Stimulated activated CD4-positive, alpha-beta T cell treated with anti-CD3 and anti-CD28 coated beads, Interleukin-1b, Interleukin-23, amount 100 ng/mL, for 4 hours (primary cell): ENCODE measurements at places on chromosomes 13 and 19.
A peak's percentile ranks its signal among the peaks of the same experiment; 100 is the strongest.

DNA sequence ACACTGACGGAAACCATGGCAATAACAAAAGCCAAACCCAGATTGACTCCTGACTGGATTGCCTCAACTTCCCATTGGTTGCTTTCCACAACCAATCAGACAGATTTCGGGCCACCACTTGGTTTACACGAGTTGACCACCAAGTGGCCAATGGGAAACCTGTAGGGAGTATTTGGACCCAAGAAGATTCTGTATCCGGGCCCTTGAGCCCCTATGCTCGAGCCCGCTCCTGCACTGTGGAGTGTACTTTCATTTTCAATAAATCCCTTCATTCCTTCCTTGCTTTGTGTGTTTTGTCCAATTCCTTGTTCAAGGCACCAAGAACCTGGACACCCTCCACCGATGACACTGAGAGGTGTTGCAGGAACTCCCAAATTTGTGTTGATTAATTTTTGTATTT lies 24.1 kb upstream of the URI1 start:
- DNase-seq: no peak

GRCh38 chr19:8004723-8005513 lies 523 bp downstream of the ELAVL1 start:
- no peak for DNase-seq

DNA sequence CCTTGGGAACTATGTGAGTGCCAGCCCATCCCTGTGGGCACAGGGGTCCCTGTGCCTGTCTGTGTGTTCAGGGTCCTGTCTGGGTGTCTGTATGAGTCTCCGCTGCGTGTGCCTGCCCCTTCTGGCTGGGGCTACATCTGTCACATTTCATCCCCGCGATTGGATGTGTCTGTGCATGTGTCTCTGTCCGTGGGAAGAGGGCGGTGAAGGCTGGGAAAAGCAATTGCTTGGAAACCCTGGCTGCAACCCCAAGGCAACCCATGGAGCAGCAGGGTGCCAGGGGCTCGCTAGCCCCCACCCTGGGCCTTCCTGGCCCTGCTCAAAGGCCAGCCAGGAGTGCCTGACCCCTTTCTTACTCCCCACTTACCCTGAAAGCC lies 1.4 kb downstream of the MAG start:
- no peak for DNase-seq

DNA sequence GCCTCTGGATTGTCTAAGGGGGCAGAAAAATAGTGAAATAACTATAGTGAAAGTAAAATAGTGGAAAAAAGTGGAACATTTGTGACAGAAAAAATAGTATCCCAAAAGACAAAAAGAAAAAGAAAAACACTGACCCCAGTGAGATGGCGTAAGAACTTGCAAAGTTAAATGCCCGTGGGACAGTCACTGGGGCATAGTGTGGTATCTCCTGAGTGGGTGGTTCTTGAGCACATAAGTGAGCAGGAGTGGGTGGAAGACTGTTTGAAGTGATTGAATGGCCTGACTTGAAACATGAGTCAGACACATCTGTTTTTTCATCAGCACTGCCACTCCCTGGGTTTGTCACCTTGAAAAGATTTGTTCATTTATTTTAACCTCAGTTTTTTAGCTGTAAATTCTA lies 2.5 kb downstream of the ZNF430 start:
- DNase-seq: no peak

DNA sequence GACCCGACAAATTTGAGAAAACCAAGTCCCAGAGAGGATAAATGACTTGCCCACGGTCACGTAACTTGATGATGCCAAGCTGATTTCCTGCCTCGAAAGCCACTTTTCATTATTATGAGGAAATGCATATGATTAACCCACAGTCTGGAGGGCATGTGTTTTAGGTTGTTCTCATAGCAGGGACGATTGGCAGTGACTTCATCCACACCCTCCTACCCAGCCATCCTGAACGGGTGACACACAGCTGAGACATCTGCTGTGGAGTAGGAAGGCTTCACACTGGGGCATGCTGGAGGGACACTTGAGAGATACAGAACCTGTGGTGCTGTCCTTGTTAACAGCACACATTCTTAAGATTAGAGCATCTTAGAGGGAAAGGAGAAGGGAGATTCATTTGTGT lies 65.4 kb upstream of the WDFY2 start:
- DNase-seq: no peak

GRCh38 chr13:71869274-71869673 lies 2.3 kb upstream of the DACH1 start:
- DNase-seq: no peak

DNA sequence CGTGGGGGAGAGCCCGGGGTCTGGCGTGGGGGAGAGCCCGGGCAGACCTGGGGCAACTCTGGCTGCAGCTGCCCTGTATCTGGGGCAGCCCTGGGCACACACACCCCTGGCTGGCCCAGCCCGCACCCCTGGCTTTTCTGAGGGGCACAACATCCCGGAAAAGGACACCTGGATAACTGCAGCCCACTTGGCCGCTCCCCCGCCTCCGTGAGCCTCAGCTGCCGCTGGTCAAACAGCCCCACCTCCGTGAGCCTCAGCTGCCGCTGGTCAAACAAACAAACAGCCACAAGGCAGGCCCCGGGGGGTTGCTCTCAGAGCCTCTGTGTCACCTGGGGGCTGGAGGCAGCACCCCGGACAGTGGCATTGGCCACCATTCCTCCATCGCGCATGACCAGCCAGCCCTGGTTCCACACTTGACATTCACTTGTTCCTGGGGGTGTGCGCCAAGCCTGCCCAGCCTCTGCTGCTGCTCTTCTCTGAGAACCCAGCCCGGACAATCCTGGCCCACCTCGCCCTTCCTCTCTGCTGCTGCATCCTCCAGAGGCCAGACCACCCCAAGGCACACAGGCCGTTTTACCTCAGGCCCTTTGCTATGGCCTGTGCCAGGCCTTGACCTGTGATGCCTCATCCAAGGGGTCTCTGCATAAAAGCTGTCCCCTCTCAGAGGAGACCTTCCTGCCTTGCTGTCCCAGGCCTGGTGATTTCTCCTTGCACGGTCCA lies 19.9 kb downstream of the CEBPG start:
- no peak for DNase-seq

GRCh38 chr13:84399320-84400085 lies 517.2 kb upstream of the SLITRK1 start:
- DNase-seq: no peak

GRCh38 chr13:105952233-105952972 lies 583.1 kb downstream of the EFNB2 start:
- no peak for DNase-seq

DNA sequence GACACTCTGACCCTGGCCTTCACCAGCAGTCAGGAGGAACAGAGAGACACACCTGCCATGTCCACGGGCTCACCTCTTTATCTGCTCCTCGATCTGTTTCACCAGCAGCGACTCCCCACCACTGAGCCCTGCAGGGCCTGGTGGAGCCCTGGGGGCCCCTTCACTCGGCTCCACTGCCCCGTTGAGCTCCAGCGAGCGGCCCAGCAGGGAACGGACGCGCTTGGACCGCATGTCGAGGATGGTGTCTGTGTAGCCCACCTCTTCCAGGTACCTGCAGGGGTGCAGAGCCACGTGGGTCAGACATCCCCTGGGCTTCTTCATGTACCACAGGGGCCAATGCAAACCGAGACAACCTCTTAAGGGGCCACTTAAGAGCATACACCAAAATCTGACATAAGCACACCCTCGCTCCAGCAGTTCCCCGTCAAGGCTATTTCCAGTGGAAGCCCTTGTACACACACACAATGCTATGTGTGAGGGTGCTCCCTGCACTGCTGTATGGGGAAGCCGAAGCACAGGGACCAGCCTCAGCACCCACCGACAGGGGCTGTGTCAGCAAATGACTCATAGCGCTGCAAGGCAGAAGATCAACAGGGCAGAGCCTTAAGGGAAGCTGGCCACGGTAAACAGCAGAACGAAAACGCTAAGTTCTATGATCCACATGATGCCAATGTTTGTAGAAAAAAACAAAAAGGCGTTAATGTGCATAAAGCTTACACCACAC lies 12.7 kb upstream of the FKRP start:
- DNase-seq: no peak

GRCh38 chr19:15330801-15331418 lies 1.4 kb downstream of the BRD4 start:
- DNase-seq: no peak

DNA sequence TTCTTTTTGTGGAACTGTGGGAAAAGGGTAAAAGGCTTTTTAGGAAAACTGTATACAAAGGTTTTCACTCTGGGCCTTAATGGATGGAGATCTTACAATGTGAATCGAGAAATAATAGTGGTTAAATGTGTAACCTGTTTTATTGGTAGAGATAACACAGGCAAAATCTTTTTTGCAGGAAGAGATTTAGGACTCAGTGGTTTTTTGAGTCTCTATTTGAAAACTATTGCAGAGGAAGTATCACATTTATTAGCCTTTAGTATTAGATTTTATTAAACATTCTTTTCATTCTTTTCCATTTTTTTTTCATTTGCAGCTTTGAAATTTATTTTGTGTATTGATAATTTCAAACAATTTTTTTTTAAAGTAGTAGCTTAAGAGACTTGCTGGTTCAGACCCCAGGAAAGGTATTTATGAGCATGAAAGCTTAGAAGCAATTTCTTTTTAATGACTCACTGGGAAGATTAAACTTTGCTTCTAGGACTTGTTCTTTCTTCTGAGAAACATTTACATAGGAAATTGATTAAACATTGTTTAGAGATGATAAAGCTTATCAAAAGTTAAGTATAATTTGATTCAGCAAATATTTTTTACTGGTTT lies 10.5 kb downstream of the KLF5 start:
- no peak for DNase-seq

DNA sequence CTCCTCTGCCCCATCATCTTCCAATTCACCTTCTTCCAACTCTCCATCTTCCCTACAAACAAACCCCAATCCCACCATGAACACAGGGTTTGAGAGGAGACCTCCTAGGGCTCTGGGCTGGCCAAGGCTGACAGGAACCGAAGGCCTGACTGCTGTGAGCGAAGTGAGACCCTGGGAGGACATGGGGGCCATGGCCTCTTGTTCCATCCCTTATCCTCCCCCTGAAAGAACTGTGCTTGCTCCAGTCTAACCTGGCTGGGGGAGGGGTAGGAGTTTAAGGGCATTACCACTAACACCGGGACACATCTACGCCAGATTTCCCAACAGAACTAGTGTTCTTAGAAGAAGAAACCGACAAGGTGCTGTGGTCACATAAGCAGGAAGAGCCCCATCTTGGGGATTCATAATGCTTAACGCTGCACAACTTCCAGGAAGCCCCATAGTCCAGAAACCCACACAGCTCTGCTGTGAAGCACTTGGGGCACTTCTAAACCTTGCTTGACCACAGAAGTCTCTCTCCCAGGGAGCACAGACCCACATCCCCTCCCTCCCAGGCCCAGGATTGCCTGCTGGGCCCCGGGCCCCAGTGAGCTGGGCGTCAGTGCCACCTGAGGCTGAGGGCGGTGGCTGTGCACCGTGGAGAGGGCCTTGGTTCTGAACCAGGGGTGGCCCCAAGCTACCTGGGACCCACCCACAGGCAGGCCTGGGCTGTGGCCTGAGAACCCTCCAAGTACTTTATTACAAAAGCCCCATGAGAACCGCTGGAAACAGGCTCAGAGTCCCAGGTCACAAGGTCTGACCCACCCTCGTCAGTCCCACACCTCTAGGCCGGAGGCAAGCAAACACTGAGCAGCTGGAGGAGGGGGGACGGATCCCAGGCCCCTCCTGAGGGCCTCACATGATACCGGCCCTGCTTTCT lies 18.8 kb downstream of the ZC3H4 start:
- peak; percentile 12 for DNase-seq

- no peak for DNase-seq
Measured at GRCh38 chr13:39410096-39410901, 192.7 kb downstream of the LHFPL6 start.

GRCh38 chr13:90448466-90449037 lies 898.9 kb upstream of the MIR17HG start:
- DNase-seq: no peak
